Endothelial cell of umbilical vein (primary cell): ENCODE measurements at places on chromosomes 1 and 21. TPM values are rescaled to one million over a fixed set of nuclear protein-coding genes. Genes with fewer than 3 reads are reported as not detected.

DNA sequence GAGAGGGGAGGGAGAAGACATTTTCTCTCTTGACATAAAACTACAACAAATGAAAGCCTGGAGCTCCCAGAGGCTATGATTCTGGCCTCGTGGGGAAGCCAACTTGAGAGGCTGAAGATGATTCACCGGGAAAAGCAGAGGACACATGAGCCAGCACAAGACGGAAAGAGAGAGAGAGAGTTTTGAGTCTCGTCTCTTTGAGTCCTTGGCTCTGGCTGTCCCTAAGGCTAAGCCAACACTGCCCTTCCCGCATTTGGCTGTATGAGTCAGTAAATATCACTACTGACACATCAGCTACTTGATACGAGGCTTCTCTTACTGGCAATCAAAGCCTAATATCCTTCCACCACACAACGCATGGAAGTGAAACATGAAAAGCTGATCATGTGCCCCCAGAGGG is 95.5 kb downstream of the GRIK3 start:
- DNase-seq = no peak

DNA sequence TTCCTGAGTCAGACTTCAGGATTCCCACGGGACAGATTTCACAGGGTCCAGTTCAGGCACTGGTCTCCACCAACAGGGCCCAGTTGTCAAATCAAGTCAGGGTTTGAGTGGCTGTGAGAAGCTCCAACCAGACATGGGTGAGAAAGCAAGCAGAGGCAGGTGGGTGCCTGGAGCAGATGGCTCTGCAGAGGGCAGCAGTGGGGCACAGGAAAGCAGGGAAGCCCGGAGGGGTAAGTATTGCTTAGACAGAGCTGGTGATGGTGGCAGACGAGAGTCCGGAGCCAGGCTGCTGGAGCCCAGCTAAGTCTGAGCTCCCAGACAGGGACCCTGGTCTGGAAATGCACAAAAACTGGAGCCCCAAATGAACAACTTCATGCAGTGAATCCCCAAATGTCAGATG is 40.4 kb downstream of the RIMS3 start:
- no peak for DNase-seq

- no peak for DNase-seq
Observed at GRCh38 chr1:198199105-198199504, 42.3 kb downstream of the NEK7 start.

- no peak for DNase-seq
Observed at GRCh38 chr21:33916200-33916567, 580 bp upstream of the ATP5PO start.

The EDARADD gene
- total RNA-seq = not detected in 2 replicates

GRCh38 chr1:29452463-29453230 is 216.3 kb downstream of the PTPRU start:
- no peak for DNase-seq

GRCh38 chr1:193905288-193906085 is 719.1 kb upstream of the B3GALT2 start:
- DNase-seq = no peak

The PGBD5 gene
- total RNA-seq = 0.21 TPM in 1 of 2 replicates, not detected in the other

DNA sequence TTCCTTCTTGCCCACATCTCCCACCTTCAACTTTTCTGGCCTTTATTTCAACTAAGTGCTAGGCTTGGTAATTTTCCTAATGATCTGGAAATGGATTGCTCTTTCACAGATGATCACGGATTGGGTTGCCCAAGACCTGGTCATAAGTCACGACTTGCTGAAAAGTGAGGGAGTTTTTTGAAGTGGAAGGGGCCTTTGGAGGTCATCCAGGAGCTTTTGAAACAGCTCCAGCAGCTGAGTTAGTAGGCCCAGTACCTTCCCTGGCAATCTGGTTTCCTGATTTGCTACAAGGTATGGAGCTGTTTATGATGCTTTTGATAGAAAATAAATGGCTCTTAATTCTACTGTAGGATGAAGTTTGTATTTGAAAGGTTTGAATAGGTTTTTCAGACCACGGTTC is 20.4 kb downstream of the GREM2 start:
- no peak for DNase-seq

DNA sequence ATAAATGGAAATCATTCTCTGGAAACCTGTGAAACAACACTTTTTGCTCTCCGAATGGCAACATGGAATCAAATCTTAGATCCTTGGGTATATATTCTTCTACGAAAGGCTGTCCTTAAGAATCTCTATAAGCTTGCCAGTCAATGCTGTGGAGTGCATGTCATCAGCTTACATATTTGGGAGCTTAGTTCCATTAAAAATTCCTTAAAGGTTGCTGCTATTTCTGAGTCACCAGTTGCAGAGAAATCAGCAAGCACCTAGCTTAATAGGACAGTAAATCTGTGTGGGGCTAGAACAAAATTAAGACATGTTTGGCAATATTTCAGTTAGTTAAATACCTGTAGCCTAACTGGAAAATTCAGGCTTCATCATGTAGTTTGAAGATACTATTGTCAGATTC is 45.7 kb downstream of the PTGFR start:
- no peak for DNase-seq

The SPRR2E gene
- not detected in 2 replicates for total RNA-seq

DNA sequence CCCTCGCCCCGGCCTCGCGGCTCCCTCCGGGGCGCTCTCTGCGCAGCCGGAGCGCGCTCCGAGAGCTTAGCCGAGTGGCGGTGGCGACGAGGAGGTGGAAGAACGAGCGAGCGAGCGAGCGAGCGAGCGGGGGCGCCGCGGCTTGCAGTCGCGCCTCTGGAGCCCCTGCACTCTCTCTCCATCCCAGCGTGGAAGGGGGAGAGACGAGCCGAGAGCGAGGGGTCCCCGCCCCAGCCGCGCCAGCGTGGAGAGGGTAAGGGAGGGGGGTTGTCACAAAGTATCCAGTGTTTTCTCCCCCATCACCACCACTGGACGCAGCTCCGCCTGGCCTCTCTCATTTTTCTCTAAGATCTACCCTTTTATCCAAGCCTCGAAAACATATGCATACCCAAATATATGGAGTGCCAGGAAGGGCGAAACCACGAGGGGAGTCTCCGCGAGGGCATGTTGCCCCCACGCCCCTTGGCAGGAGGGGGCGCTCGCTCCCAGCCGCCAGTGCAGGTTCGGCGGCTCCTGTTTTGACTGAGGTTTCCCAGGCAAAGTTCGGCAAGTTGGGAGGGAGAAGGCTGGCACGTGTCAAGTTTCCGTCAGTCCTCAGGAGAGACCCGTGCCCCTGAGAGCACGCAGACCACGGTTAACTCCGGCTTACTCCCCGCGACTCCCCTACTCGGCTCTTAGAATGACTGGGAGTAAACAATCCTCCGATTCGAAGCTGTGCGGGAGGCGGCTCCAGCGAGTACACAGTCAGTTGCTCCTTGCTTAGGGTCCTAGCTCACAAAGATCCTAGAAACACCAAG is 569 bp upstream of the DAB1 start:
- no peak for DNase-seq

The AMY2B gene
- 1.2 and 1.8 TPM in 2 replicates for total RNA-seq

GRCh38 chr1:243313635-243314536 is 58.0 kb downstream of the SDCCAG8 start:
- DNase-seq = no peak

DNA sequence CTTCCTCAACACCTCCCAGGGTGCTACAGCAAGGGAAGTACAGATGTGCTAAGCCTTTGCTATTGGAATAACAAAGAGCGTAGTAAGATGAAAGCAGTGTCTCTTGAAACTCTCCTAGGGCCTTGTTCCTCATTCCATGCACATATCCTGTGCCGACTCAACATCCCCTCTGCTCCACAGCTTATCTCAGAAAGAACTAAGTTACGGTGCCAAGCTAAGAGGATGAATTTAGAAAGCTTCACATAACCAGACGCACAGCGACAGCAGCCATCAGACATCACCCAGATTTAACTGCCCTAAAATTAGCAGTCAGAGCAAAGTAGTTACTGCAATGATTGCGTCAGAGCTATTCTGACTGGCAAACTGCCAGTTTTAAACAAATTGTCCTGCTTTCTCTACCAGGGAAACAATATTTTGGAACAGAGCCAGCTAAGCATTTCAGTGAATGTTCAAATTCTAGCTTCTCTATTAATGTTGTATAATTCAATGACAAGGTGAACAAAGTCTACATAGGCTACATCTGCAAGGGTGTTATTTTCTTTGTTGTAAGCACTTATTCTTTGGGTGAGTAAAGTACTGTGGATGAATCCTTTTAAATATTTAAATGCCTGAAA is 9.5 kb downstream of the SIPA1L2 start:
- DNase-seq = peak; percentile 88

DNA sequence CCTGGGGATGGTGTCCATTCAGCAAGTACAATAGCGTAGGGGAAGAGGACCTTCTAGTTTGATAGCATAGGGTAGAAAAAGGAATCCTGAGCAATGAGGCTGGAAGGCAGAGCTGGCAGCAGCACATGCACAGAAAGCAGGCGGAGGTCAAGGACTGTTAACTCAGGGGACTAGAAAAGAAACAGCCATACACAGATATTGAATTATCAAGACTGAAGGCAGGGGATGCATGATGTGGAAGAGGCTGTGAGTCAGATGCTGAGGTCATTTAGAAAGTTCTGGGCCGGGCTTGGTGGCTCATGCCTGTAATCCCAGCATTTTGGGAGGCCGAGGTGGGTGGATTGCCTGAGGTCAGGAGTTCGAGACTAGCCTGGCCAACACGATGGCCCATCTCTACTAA is 65.6 kb downstream of the OPTC start:
- DNase-seq = no peak

DNA sequence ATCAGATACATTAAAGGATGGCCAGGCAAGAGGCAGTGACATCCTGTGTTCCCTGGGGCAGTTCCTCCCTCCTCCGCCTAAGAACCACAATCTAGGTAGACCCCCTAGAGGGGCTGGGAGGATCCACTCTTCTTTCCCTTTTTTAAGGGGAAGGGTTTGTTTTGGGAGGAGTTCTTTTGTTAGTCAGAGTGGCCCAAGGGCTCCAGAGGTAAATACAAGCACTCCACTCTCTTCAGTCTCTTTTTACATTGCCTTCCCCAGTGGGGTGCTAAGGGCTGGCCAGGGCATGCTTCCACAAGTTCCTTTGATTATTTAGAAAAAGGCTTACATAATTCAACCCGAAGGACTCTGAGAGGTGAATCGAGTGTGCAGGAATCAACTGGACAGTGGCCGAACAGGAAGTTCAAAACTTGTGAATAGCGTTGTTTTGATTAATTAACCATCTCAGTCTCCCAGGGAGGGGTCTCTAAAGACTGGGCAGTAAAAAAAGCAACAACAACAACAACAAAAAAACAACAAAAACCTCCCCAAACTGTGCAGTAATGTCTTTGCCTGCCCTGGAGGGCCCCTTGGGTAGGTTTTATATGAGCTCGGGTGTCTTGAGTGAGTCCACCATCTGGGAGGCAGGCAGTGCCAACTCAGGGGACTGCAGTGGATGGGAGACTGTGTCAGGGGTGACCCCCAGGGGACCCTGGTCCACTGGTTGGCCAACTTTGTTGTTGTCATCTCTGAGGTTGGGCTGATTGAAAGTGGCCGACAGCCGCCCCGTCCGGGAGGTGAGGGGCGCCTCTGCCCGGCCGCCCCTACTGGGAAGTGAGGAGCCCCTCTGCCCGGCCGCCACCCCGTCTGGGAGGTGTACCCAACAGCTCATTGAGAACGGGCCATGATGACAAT is 33.2 kb upstream of the ENO1 start:
- no peak for DNase-seq

DNA sequence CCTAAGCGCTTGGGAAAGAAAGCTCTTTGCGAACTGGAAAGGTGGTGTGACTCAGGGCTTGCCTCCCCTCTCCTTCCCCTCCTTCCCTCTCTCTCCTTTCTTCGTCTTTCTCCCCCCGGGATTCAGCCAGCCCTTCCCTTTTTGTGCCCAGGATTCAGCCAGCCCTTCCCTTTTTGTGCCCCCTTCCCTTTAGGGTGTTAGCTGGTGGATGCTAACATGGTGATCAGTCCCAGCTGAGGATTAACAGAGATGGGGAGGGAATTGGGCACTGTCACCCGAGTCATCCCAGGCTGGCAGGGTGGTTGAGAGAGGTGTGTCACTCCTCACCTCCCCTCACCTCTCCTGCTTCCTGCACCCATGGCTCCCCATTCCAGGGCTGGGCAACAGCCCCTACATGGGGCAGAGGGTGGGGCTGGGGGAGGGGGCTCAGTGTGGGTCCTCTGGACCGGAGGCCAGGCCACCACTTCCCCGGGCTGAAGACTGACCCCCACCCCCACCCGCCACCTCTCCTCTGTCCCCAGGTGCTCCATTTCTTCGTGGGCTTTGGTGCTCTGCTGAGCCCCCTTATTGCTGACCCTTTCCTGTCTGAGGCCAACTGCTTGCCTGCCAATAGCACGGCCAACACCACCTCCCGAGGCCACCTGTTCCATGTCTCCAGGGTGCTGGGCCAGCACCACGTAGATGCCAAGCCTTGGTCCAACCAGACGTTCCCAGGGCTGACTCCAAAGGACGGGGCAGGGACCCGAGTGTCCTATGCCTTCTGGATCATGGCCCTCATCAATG is 51.5 kb downstream of the ELK4 start:
- DNase-seq = no peak

The LCE2B gene
- not detected in 2 replicates for total RNA-seq

GRCh38 chr1:156643778-156644092 is 1.8 kb downstream of the BCAN start:
- DNase-seq = no peak

- no peak for DNase-seq
Observed at GRCh38 chr1:164991763-164992314, 364.7 kb downstream of the LMX1A start.

The UTS2 gene
- not detected in 2 replicates for total RNA-seq

The FAM167B gene
- total RNA-seq = 2.0 and 5.6 TPM in 2 replicates

DNA sequence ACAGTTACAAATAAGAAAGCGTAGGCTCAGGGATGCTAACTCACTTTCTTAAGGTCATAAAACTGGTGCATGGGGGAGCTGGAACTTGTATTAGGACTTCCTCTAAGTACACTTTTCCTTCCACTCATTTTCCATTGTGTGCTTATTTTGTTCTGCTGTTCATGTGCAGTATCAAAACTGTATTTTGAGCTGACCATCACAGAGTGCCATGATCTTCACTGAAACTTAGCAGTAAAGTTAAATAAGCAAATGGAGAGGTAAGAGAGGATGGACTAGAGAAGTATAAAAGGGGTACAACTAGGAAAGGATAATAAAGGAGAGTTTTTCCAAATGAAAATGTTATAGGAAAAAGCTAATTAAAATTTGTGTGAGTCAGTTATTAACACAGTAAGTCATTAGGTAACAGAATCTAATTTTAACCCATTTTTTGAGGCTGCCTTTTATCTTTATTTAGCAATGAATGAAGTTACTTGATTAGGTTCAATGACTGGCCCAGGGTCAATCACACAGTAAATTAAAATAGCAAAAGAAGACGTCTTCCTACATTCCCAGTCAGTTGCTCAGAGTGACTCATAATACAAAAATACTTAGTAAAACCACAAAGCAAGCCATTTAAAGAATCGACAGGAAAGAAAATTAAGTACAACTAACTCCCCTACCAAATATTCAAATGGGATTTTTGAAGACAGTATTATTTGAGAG is 165.8 kb upstream of the C1orf105 start:
- peak; percentile 72 for DNase-seq

DNA sequence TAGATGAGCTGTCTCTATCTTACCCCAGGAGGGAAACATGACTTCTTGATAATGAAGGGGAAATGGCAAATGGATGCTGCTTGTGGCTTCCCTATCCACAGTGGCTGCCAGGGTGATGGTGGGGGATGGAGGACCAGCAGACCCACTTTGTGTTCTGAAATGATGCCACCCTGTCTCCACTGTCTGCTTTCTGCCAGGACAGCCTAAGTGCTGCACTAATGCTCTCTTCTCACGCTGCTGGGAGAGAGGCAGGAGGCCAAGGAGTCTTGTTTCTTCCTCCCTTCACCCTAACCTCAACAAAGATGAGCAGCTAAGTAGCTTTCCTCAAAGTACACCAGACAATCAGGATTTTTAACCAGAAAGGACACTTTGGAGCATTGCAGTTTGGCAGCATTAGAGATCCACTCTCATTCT is 36.6 kb downstream of the XCL1 start:
- no peak for DNase-seq

GRCh38 chr1:158098256-158098655 is 82.4 kb upstream of the CD1D start:
- DNase-seq = no peak
